ENCODE measurements at places on chromosomes 1 and 21. TPM values are rescaled to one million over a fixed set of nuclear protein-coding genes. Genes with fewer than 3 reads are reported as not detected.

Gene IRF6
- total RNA-seq = 3.1 TPM

Gene MAP3K21
- total RNA-seq = 0.18 TPM

Gene MATN1
- total RNA-seq = 0.25 TPM

Gene KCNK2
- 64.3 TPM for total RNA-seq

Gene SYT14
- 0.08 TPM for total RNA-seq

Gene LENEP
- total RNA-seq = not detected

Gene MAP10
- 1.5 TPM for total RNA-seq

Gene TMEM81
- 2.0 TPM for total RNA-seq

Gene RPTN
- total RNA-seq = not detected

Gene EPHA2
- 7.8 TPM for total RNA-seq

Gene LAX1
- total RNA-seq = 0.74 TPM

GRCh38 chr1:51693419-51694155, 76.7 kb downstream of the OSBPL9 start:
- peak; percentile 33 for DNase-seq

DNA sequence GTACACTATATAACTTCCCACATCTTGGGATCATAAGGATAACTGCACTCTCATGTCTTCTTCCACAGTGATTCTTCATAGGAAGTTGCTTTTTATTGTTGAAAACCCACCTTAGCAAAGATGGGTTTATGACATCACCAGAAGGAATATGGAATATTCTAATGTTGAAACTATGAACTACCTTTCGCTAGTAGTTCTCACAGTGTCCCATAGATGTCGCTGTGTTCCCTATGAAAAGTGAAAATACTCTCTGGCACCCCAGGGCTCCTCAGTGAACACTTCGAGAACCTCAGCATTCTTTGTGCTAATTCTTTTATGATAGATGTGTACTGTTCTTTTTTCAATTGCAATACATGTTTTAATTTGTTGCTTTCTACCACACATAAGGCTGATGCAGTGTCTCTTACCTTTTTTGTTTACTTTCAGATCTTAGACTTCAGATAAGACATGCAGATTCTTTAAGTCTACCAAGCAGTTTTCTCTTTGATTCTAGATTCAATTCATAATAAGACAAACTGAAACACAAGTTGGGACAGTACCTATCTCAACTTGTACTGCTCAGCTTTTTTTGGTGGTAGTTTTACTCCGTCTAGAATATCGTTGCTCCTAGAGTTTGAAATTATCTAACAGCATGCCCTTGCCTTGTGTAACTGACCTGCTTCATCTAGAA, 90.8 kb downstream of the GTF2B start:
- DNase-seq = peak; percentile 27

DNA sequence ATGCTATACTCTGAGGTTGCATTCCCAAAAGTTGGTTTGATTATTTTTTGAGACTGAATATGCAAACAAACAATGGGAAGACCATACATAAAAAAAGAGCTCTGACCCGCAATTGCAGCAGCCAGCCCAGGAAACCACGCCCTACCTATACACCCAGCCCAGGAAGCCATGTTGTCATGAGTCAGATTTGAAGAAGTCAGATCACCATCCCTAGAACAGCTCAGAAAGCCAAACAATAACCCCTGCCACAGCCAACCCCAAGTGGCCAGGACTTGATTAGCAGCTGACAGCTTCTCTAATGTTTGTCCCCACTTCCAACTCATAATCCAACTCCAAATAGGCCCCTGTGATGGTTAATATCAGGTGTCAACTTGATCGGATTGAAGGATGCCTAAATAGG, 621.9 kb downstream of the NPHP4 start:
- DNase-seq = no peak

DNA sequence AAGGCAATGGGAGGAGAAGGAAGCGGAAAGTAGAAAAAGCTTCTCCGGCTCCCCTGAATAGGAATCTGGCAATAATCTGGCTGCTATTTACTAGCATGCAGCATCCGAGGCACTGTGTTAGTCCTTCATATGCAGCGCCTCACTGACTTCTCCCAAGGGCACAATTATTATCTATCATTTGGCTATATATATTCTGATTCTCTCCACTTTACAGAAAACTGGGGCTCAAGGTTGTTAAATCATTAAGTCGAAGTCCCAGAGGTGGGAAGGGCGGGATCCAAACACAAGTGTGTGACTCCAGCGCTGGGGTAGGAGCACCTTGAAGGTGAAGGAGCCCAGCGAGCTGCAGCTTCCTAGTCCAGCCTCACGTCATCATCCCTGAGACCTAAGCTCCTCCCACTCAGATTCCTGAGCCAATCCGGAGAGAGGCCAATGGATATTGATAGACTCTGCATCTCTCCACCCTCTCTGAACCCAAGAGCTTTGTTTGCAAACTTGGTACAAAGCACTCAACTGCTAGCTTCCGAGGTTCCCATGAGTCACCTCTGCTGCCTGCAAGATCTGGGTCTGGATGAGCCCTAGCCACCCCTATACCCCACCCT, 16.6 kb upstream of the EYA3 start:
- peak; percentile 62 for DNase-seq

DNA sequence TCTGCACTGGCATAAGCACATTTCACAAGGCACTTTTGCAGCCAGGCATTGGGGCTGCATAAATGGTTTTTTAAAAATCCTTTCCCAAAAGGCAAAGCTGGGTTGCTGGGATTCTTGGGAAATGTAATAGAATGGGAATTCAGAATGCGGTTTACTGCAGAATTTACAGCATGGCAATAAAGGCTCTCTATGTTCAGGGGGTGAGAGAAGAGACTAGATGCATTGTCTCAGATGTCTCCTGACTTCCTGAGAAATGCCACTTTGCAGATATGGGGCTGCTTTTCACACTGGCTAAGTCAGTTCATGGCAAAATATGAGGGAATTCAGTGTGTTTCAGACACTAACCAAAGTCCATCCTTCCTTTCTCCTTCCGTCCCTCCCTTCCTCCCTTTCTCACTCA, 13.5 kb downstream of the FCGR2B start:
- DNase-seq = no peak
